ENCODE measurements at places on chromosomes 11 and 22.

DNA sequence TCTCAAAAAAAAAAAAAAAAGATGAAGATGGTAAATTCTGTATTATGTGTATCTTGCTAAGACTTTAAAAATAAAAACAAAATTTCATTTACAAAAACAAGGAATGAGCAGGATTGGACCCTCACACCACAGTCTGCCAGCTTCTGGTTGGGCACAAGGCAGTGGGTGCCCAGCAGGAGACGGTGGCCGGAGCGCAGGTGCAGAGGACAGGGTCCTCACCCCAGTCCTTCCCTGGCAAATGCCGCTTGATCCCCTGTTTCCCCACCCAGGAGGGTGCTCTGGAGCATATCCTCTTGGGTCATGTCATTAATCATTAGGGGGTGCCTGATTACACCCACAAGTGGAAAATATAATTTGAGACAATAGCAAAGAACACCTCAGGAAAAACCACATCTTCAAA lies 31.2 kb downstream of the SHANK2 start:
- H3K27ac ChIP-seq: no peak overlapping the region
- H3K36me3 ChIP-seq: no peaks in the 10 kb centered on the region

- no peak overlapping the region for H3K27ac ChIP-seq
- no peak overlapping the region for H3K4me3 ChIP-seq
- DNase-seq: no peak
- H3K27me3 ChIP-seq: no peaks in the 10 kb centered on the region
- H3K36me3 ChIP-seq: no peaks in the 10 kb centered on the region
Observed at GRCh38 chr11:102806296-102806695, 8.3 kb upstream of the MMP1 start.

GRCh38 chr11:77442394-77443053 lies 31.4 kb downstream of the PAK1 start:
- no peak overlapping the region for H3K4me3 ChIP-seq
- DNase-seq: no peak
- no peaks in the 10 kb centered on the region for H3K27me3 ChIP-seq
- no peaks in the 10 kb centered on the region for H3K4me1 ChIP-seq
- no peak overlapping the region for H3K27ac ChIP-seq
- no peaks in the 10 kb centered on the region for H3K36me3 ChIP-seq

GRCh38 chr11:94574193-94574961 lies 7.2 kb downstream of the PIWIL4 start:
- H3K36me3 ChIP-seq: no peaks in the 10 kb centered on the region
- H3K27ac ChIP-seq: no peak overlapping the region
- H3K27me3 ChIP-seq: no peaks in the 10 kb centered on the region
- H3K4me3 ChIP-seq: peak overlapping the region; percentile 1
- peak; percentile 24 for DNase-seq
- H3K4me1 ChIP-seq: no peaks in the 10 kb centered on the region

DNA sequence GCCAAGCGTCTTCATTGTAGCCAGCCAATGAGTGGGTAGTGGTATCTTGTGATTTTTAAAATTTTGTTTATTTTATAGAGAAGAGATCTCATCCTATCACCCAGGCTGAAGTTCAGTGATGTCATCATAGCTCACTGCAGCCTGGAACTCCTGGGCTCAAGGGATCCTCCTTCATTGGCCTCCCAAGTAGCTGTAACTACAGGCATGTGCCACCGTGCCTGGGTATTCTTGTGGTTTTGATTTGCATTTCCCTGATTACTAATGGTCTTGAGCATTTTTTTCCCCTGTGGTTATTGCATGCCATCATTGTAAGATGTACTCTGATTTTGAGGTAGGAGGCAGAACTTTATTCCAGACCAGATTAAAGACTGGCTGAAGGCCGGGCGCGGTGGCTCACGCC lies 2.4 kb upstream of the DENND6B start:
- H3K36me3 ChIP-seq: no peaks in the 10 kb centered on the region
- H3K4me3 ChIP-seq: no peak overlapping the region
- no peak overlapping the region for H3K27ac ChIP-seq
- H3K4me1 ChIP-seq: peaks cover 15% of the 10 kb centered on the region
- DNase-seq: no peak
- H3K27me3 ChIP-seq: no peaks in the 10 kb centered on the region

GRCh38 chr11:39804271-39804670 lies 1655.2 kb downstream of the LRRC4C start:
- H3K27me3 ChIP-seq: no peaks in the 10 kb centered on the region
- no peak overlapping the region for H3K27ac ChIP-seq
- H3K4me1 ChIP-seq: no peaks in the 10 kb centered on the region
- H3K4me3 ChIP-seq: no peak overlapping the region

GRCh38 chr11:32479291-32479690 lies 44.0 kb upstream of the WT1 start:
- DNase-seq: no peak
- no peaks in the 10 kb centered on the region for H3K27me3 ChIP-seq
- no peaks in the 10 kb centered on the region for H3K36me3 ChIP-seq
- H3K4me3 ChIP-seq: no peak overlapping the region
- no peak overlapping the region for H3K27ac ChIP-seq

DNA sequence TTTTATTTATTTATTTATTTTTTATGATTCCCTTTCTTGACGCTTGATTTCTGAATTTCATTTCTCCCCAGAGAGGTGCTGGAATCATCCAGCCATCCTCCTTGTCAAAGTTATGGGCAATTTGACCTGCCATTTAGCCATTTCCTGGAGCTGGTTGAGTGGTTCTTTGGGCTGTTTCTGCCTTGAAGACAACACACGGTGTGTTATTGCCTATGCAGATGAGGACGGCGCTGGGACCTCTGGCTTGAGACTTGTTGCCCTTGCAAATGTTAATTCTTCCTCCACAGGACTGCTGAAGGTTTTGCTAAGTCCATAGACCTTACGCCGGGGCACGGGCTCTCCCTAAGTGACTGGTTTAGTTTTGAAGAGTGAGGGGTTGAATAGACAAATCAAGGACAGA lies 147.9 kb upstream of the PLET1 start:
- H3K27ac ChIP-seq: no peak overlapping the region
- H3K4me1 ChIP-seq: no peaks in the 10 kb centered on the region
- no peak for DNase-seq
- H3K36me3 ChIP-seq: no peaks in the 10 kb centered on the region
- no peak overlapping the region for H3K4me3 ChIP-seq

DNA sequence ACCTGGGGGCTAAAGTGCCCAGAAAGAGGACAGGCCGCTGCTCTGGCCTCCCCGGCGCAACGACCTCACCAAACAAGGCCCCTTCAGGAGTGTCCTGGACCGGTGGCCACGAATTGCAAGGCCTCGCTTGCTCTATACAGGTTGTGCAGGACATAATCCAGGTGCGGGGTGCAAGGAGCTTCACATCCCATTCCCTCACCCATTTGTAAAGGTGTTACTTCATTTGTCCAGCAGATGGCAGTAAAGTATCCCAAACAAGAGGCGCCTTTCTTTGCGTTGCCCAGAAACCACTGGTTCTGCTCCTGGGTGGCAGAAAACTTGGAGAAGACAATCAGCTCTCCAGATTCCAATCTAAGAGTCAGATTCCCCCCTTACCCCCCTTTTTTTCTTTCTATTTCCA lies 35.9 kb upstream of the PRDM11 start:
- H3K36me3 ChIP-seq: no peaks in the 10 kb centered on the region
- H3K27me3 ChIP-seq: peaks cover 4% of the 10 kb centered on the region
- no peak overlapping the region for H3K27ac ChIP-seq
- H3K4me1 ChIP-seq: peaks cover 4% of the 10 kb centered on the region

DNA sequence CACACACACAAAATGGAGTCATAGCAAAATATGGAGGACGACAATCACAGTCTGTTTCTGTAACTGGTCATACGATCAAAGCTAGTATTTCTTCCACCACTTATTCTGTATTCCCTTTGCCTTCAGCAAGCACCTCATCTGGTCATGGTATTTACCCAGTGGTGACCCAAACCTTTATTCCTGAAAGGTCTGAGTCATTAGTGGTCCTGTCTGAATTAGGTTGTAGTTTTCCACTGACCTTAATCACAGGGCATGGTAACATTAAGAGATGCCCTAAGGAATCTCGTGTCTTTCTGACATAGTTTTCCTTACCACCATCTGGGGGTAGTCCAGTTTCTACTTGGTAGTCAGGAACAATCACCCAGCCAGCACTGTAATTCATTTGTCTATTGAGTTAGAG lies 54.8 kb upstream of the CEP295 start:
- H3K4me3 ChIP-seq: no peak overlapping the region
- H3K27me3 ChIP-seq: no peaks in the 10 kb centered on the region
- no peaks in the 10 kb centered on the region for H3K36me3 ChIP-seq
- no peak for DNase-seq

DNA sequence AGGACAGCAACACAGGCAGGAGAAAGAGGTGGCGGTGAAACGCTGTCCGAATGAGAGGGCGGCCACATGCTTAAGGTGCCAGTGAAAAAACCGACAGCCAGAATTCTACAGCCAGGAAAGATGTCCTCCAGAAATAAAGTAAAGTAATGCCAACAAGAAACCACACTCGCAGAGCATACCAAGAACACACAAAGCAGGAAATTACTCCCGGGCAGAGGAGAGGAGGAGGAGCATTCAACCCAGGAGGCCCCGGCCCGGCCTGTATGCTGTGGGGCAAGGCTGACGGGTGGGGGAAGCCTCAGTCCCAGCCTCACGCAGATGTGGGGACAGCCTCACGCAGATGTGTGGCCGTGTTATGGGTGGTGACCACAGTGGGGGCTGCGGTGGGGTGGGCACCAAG lies 28.0 kb downstream of the CHID1 start:
- H3K36me3 ChIP-seq: peaks cover 8% of the 10 kb centered on the region
- no peak overlapping the region for H3K27ac ChIP-seq
- DNase-seq: no peak
- no peaks in the 10 kb centered on the region for H3K4me1 ChIP-seq
- H3K4me3 ChIP-seq: no peak overlapping the region
- no peaks in the 10 kb centered on the region for H3K27me3 ChIP-seq

GRCh38 chr22:46824980-46825544 lies 62.6 kb downstream of the TBC1D22A start:
- H3K36me3 ChIP-seq: peaks cover 24% of the 10 kb centered on the region
- no peaks in the 10 kb centered on the region for H3K27me3 ChIP-seq
- H3K4me3 ChIP-seq: no peak overlapping the region
- DNase-seq: no peak
